ENCODE measurements at places on chromosomes 1 and 21.
A peak's percentile ranks its signal among the peaks of the same experiment; 100 is the strongest.

DNA sequence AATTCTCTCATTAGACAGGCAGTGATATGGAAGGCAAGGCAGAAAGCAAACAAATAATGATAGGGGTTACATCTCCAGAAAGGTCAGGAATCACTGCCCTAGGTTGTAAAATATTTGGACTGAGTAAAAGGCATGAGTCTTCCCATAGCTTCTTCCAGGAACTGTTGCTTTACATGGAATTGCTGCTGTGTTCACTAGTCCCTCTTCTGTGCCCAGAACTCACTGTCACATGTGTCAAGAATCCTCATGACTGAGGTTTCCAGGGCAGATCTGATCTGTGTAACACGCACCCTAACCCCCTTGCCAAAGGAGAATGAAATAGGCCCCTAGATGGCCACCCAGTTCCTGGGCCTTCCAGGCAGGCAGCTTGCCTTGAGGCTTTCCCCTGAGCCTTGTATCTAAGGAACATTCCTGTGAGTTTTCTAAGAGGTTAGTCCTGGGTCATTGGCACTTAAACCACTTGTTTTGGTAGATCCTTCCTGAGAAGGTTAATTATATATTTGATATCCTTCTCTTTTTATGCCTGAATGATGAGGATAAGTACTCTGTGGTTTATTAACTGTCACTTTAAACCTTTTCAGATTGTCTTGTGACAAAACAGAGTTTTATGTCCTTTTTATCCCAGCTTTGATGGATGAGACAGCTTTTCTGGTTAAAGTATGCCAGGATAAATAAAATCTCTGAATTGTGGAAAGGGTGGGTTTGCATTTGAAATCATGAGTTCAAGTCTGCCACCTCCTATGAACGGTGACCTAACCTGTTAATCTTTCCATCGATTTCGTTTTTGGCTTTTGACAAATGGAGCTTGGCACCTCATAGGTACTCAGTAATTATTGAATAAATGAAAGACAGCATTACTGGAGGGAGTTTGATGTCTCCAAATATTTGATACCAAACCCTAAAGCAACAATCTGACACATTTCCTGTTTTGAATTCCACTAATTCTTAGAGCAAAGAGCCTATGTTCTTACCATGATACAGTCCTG lies 163.3 kb downstream of the DHRS3 start:
- DNase-seq, result no peak

DNA sequence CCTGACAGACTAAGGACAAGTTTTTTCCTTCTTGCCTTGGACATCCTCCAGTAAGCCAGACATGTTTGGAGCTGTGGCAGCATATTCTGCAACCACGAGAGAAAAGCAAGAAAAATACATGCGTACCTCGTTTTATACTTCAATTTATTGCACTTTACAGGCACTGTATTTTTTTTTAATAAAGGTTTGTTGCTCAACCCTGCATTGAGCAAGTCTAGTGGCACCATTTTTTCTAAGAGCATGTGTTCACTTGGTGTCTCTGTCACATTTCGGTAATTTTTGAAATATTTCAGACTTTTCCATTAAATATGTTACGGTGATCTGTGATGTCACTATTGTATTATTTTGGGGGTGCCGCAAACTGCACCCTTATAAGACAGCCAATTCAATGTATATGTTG lies 2.1 kb upstream of the SSX2IP start:
- no peak for DNase-seq

DNA sequence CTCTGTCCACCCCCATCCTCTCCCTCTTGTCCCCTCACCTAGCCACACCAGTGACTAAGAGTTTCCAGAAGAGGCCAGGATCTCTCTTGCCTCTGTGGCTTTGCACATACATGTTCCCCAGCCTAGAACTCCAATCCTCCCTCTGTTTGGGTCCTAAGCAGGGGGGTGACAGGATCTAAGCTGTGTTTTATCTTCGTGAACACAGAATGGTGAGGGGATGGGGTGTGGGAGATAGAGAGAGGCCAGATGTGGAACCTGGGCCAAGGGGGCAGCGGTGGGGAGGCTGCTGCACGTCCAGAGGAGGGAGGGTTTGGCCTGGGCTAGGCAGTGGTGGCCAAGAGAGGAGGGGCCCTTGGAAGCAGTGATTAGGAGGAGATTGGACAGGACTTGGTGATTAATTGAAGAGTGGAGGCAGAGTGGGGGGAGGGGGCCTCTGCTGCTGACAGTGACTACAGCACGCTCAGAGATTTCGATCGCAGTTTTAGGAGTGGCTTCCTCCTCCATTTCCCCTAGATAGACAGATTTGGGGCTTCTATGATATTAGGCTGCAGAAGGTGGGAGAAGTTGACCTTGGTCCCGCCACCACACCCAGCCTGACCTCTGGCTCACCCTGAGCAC lies 17.1 kb upstream of the ADGRB2 start:
- DNase-seq, result no peak

- no peak for DNase-seq
These were observed 66.8 kb upstream of the SLC25A33 start for GRCh38 chr1:9472386-9473031.

DNA sequence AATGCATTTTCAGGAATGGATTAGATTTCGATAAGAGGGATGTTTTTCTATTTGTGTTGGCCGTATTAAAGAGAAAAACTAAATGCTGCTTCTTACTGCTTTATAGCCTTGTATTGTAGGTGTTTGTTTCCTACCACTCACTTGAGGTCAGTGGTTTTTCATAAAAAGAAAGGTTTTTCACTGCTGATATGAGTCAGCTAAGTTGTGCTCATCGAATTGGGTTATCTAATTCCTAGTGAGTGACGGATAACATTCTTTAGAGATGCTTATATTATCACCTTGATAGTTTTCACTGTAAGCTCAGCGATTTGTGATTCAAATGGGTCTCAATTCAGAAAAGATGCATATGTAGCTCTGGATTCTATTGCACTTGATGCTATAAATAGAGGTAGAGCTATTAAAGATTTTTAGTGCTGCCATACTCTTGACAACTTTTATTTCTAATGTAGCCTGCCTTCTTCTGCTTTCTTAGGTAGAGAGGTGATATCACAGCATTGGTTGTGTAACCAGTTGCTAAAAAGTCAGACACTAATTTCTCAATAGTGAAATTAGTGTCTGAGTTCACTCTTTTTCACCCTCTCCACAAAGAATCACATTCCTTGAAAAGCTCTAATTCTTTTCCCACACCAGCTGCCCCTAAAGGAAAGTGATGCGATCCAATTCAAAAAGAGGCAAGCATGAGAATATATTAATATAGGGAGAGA lies 180.0 kb downstream of the RASAL2 start:
- no peak for DNase-seq

DNA sequence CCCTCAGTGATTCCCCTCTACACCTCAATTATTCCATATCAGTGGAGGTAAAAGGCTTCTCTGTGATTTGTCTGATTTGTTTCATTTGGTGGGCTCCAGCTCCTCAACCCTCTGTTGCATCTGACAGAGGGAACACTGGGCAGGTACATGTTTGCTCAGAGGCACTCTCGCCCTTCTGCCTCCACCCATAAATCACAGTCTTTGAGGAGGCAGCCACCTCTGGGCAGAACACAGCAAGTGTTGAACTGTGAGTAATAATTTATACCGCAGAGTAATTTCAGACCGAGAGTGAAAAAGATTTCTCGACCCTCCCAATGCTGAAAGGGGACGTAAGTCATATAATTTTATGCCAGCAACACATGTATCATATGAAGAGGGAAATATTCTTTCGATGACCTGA lies 330.1 kb upstream of the PBX1 start:
- DNase-seq, result no peak

GRCh38 chr1:226210571-226211176 lies 12.8 kb upstream of the MIXL1 start:
- DNase-seq, result no peak

- no peak for DNase-seq
These were observed 16.7 kb downstream of the POU3F1 start for GRCh38 chr1:38029685-38030511.

- no peak for DNase-seq
These were observed 63.9 kb upstream of the CYP2J2 start for GRCh38 chr1:59990470-59990869.

- peak; percentile 48 for DNase-seq
These were observed 1.4 kb downstream of the PEA15 start for GRCh38 chr1:160206421-160207117.

DNA sequence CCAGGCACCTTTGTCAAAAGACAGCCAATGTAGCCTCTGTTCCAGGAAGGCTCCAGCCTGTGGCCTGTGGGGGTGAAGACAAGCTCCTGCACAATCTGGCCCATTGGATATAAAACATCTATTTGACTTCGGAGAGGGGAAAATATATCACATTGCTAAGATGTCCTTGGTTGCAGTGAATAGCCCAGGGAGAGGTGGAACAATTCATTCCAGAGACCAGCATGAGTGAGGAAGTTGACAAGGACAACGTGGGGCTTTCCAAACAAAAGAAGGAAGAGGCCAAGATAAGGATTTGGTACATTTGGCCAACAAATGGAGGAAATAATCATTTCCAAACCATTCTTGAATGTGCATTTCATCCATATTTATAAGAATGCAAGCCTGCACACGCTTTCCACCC lies 187.0 kb downstream of the ETS2 start:
- no peak for DNase-seq

DNA sequence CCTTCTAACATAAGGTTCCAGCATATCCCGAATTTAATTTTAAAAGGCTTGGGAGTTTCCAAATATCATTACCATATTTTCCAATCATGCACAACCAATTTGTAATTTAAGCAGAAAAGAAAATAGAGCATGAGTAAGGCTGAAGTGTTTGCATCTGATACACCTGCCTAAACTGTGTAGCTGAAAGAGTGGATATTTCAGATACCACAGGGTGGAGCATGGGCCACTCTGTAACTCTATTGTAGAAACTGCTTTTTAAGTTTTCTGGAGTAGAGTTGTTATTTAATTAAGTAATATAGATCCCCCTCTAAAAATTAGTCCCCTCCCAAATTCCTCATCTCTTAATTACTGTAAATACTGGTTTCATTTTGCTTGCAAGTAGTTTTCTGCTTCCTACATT lies 199.8 kb downstream of the USP25 start:
- DNase-seq, result no peak

- DNase-seq, result peak; percentile 50
These were observed 255.9 kb downstream of the FAF1 start for GRCh38 chr1:50704126-50704525.

GRCh38 chr1:31238612-31238985 lies 1.1 kb downstream of the NKAIN1 start:
- DNase-seq, result no peak

DNA sequence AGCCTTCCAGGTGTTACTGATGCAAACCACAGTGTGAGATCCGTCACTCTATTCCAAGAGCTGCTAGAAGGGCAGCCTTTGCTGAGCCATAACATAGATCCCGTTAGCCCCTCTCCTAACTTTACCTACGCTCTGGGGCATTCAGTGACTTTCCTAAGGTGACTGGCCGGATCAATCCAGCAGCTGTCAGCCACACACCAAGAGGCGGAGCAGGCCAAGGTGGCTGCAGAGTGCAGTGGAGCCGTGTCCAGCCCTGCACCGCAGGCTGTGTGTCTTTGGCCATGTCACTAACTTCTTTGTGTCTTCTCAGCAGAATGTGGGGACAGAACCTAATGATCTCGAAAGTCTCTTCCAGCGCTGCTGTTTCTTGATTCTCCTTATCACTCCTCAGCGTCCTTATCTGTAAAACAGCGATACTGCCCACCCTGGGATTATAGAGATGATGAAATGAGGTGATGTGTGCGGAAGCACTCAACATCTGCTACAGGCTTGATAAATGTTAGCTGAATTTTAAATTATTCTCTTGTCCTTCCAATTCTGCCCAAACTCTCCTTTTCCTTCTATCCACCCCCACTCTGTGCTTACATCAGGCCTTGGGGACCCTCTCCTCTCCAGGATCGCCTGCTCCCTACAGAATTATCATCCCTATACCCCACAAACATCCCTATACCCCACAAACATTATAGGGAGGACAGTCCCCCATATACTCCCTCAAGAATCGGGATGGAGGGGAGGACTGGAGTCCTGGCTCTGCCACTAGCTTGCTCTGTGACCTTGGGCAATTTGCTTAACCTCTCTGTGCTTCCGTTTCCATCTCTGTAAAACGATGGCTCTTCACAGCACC lies 25.8 kb upstream of the LRRN2 start:
- no peak for DNase-seq

- no peak for DNase-seq
These were observed 202.4 kb downstream of the TOMM20 start for GRCh38 chr1:234926264-234926558.

- DNase-seq, result no peak
These were observed 139.4 kb upstream of the CAMK1G start for GRCh38 chr1:209443975-209444651.

GRCh38 chr1:18174037-18174436 lies 66.4 kb downstream of the IGSF21 start:
- no peak for DNase-seq

GRCh38 chr1:20604678-20605077 lies 15.8 kb downstream of the CDA start:
- no peak for DNase-seq

DNA sequence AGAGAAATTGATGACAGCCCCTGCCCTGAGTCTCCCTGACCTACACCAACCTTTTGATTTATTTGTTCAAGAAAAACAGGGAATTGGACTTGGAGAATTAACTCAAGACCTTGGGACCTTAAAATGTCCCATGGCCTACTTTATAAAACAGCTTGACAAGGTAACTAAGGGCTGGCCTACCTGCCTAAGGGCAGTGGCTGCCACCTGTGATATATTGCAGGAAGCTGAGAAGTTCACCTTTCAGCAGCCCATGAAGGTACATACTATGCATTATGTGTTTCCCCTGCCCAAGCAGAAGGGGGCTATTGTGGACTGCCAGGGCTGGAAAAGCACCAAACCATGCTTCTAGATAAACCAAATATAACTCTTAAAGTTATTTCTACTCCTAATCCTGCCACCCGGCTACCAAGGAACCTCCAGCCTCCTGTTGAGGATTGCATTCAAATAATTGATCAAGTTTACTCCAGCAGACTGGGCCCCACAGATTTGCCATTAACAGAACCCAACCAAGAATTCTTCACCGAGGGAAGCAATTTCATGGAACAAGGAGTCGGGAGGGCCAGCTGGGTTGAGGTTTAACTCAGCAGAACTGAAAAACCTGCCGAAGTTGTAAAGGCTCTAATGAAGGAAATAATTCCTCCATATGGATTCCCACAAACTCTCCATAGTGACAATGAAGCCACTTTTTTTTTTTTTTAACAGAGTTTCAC lies 28.2 kb downstream of the LACTBL1 start:
- no peak for DNase-seq

GRCh38 chr1:32128964-32129363 lies 21.1 kb downstream of the KPNA6 start:
- no peak for DNase-seq

GRCh38 chr21:45155910-45156309 lies 81.5 kb downstream of the ADARB1 start:
- no peak for DNase-seq

GRCh38 chr1:247854899-247855545 lies 2.0 kb upstream of the TRIM58 start:
- DNase-seq, result no peak

GRCh38 chr1:203652724-203653461 lies 26.3 kb downstream of the ATP2B4 start:
- no peak for DNase-seq

GRCh38 chr1:201420608-201421002 lies 925 bp downstream of the TNNI1 start:
- DNase-seq, result no peak

GRCh38 chr1:84883286-84883685 lies 9.7 kb downstream of the LPAR3 start:
- no peak for DNase-seq

- DNase-seq, result no peak
These were observed 65.6 kb upstream of the SCCPDH start for GRCh38 chr1:246658567-246658966.

- DNase-seq, result no peak
These were observed 226.0 kb downstream of the NPHP4 start for GRCh38 chr1:5765997-5766913.
